ENCODE measurements at places on chromosomes 6 and 20.

DNA sequence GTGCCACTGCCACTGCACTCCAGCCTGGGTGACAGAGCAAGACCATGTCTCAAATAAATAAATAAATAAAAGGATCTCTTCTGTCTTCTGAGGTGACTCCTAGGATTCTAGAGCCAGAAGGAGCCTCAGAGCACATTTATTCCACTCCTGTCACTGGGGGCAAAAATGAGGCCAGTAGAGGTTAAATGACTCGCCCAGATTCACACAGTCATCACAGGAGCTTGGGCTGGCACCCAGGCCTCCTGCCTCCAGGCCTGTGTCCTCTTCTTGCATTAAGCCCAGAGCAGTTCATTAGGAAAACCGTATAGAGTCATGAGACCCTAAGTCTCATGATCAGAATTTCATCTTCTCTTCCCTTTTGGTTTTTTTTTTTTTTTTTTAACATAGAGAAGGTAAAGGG lies 243.3 kb downstream of the NRN1 start:
- DNase-seq = no peak

DNA sequence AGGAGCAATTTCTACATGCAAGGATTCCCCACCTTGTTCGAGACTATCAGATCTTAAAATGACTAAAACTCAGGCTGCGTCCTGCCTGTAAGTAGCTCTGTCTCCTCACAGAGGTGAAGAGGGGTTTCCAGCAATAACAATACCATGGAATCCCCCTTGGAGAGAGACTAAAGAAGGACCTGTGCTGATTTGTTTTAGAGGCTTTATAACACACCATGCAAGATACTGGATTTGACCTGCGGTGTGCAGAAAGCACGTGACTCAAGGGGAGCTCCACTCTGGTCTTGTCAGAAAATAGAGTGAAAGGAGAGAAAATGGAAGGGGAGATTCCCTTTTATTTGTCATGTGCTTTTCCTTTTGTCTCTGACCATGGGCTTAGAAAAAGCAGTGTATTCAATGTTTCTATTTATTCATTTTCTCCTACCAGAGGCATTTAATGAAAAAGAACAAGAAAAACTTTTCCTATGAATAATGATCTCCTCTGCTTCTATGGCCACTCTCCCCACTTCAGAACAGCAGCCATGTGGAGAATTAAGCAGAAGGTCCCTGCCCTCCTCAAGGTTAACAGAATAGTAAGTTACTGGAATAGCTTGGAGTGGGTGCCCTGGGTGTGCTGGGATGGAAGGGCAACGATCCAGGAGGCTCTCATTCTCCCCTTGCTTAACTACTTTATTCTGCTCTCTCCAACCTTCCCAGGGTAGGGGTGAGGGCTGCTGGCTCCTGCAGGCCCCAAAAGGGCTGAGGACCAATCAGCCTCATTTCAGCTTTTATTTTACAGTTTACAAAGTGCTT lies 19.2 kb upstream of the MRPS10 start:
- no peak for DNase-seq

DNA sequence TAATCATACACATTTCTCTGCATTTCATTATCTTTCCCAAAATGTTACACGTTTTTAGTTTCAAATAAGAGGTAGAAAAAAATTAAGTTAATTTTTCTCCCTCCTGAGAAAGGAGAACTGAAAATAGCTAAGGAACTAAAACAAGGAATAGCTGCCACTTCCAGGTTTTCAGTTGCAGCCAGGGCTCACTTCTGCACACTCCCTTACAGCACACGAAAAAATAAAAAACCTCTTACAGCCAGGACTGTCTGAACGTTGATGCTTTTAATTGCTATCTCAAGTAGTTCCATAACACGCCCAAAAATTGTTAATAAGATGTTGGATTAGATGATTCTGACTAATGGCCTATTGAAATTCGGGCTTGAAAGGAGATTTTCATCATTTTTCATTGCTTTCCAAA lies 153.7 kb upstream of the THBS2 start:
- DNase-seq = no peak

GRCh38 chr6:113632220-113632864 lies 224.8 kb upstream of the MARCKS start:
- DNase-seq = no peak
